ENCODE measurements at places on chromosomes 6 and 20.

GRCh38 chr6:105380634-105381033 is 22.2 kb downstream of the PREP start:
- no peak for DNase-seq

DNA sequence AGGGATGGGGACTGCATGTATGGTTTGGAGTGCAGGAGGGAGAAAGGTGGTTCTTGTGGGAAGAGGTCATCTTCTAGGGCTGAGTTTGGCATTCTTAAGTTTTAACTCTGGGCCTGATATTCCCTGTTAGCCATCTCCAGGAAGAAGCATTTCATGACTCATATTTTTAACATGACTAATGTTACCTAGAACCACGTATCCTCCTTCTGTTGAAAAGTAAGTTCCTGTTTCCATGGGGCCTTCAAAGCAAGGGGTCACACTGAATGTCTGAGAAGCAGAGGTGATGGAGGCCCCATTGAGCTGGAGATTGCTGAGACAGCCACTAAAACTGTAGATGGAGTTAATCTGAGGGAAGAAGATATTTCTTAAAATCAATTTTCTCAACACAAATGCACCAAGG is 30.2 kb downstream of the FAM229B start:
- peak; percentile 55 for DNase-seq

DNA sequence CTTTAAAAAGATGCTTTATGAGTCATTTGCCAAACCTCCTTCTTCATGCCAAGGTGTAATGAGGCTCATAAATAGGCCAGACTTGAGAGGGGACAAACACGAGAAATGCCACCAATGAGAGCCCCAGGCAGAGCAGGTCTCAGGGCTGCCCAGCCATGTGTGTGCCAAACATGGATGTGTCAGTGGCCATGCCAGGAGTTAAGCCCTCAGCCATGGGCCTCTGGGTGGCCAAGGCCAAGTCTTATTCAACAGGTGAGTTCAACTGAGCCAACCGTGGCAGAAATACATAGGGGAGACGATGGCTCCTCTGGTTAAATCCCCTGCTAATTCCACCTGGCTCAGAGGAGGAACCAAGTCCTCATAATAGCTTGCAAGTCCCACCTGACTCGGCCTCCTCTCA is 358.8 kb downstream of the PREX1 start:
- DNase-seq = no peak

- DNase-seq = no peak
Observed at GRCh38 chr6:15366879-15367278, 121.0 kb downstream of the JARID2 start.

DNA sequence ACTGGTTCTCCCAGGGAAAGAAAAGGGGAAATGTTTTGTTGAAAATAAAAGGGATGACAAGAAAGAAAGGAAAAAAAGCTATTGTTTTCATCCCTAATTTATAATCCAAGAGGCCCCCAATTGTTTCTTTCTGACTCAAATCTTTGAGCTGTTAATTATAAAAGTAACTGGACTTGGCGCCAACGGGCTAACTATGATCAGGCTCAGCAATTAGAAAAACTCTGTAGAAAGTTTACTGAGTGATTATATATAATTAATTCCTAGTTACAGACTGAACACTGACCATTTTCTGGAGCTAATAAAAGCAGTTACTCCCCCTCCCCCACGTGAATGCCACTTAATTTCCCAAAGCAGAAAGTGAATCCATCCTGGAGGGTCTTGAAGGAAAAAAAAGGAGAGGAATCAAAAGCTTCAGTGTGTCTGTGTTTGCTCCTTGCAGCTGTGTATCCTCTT is 3.2 kb downstream of the ZMYND8 start:
- DNase-seq = no peak

Data from activated CD4-positive, alpha-beta T cell treated with anti-CD3 and anti-CD28 coated beads, Interleukin-2, Interleukin-4, amounts not matched to agents 100 ng/mL and 50 ng/mL, durations not matched to agents 16 hours and 8 hours (primary cell).